ENCODE measurements at places on chromosomes 1 and 21.
A peak's percentile ranks its signal among the peaks of the same experiment; 100 is the strongest.

DNA sequence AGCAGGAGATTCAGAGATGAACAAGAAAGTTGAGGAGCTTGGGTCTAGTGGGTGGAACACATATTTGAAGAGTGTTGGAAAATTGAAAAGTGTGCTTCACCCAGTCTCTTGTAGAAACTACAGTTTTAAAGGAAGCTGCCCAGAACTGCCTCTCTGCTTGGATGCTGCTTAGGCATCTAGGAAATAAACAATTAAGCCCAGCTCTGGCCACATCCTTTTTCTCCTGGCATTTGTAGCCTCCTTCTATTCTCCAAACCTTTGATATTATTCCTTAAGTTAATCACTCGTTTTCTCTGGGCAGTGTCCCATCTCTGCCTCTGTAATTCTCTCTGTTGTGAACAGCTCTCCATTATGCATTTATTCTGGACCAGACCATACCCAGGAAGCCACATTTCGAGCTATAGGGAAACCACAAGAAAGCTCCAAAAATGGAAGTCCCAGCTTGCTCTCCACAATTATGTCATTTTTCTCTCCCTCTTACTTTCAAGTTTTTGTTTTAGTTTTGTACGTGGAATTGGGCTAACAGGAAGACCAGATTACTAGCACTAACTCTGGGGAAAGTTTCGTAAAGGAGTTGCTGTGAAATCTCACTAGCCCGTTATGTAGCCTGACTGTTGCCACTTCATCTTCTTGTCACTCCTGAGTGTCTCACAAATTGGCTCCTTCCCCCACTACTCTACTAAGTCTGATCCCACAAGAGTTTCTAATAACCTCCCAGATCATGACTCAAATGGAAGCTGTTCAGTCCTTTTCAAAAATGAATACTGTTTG, 102.2 kb downstream of the NTMT2 start:
- no peak for DNase-seq

- DNase-seq: no peak
Observed at GRCh38 chr1:229432905-229433304, 989 bp downstream of the ACTA1 start.

GRCh38 chr1:53274026-53274425, 35.7 kb upstream of the MAGOH start:
- DNase-seq: no peak

GRCh38 chr1:175000697-175001187, 995 bp downstream of the CACYBP start:
- DNase-seq: no peak

DNA sequence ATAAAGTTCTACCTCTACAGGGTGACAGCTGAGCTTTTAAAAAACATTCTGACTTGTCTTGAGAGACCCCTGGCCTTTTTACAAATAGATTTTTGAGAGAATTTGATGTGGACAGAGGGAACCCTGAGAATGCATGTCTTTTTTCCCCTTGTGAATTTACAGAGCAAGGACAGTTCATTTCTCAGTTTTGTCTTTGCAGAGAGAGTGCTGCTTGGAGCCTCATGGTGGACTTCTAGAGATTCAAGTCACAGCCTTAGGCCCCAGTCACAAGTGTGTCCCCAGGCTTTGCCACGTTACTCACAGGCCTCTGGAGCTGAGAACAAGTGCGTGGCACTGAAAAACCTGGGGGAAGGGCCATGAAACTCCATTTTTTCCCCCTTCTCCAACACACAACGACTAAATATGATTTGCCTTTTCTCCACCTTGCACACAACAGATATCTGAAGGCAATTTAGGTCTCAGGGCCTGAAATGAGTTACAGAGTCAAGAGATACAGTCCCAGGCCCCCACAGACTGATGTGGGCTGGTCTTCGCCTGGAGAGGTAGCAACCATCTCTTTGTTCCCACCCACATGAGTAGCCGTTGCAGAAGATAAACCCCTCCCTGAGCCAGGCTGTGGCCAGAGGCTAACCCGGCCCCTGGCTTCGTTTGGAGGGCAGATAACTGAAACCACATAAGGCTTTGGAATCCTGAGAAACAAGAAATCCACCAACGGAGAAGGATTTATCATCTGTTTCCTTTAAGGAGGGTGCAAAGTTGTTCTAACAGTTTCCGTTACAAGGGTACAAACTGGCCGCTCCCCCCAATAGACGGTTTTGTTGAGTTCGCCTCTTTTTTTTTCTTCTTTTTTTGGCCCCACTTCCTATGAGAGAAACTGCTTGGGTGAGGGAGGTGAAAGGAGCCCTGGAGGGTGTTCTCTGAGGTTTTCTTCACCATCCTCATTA, 1.0 kb upstream of the PIGV start:
- DNase-seq: peak; percentile 83

Data from cardiac fibroblast (primary cell).